Left forelimb (tissue), 1 donor: ENCODE measurements at places on chromosomes 4 and X.

- no peak for DNase-seq
Measured at GRCh38 chr4:2817701-2818350, 24.9 kb downstream of the SH3BP2 start.

- no peak for DNase-seq
Measured at GRCh38 chr4:76108467-76109181, 34.1 kb downstream of the ART3 start.

DNA sequence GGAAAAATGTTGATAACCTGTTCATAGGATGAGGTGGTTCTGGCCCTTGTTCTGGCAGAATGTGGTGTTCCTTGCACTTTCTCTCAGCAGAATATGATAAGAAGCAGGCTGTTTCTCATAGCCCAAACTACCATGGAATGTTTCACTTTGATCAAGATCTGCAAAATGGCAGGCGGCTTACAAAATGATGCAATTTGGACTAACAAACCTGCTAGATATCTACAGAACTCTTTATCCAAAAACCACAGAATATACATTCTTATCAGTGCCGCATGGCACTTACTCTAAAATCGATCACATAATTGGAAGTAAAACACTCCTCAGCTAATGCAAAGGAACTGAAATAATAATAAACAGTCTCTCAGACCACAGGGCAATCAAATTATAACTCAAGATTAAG is 55.9 kb upstream of the ABCB7 start:
- DNase-seq, result no peak

GRCh38 chr4:102734591-102735385 is 26.0 kb downstream of the MANBA start:
- no peak for DNase-seq

DNA sequence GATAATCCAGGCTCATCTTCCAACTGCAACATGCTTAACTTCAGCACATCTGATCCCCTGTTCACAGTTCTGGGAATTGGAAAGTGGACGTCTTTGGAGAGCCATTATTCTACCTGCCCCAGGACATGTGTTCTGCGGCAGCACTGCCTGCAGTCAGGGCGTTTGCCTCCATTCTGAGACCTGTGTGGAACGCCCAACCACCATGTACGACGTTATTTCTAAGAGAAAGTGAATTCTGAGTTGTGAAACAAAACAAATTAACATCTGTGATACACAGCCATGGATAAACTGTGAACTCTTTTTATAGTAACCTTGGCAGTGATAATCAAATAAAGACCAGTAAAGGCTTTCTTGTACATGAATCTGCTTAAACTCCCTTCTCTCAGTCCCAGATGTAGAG is 195.8 kb downstream of the AASDH start:
- DNase-seq, result no peak

- no peak for DNase-seq
Measured at GRCh38 chrX:97842468-97843199, 958.9 kb downstream of the RPA4 start.

DNA sequence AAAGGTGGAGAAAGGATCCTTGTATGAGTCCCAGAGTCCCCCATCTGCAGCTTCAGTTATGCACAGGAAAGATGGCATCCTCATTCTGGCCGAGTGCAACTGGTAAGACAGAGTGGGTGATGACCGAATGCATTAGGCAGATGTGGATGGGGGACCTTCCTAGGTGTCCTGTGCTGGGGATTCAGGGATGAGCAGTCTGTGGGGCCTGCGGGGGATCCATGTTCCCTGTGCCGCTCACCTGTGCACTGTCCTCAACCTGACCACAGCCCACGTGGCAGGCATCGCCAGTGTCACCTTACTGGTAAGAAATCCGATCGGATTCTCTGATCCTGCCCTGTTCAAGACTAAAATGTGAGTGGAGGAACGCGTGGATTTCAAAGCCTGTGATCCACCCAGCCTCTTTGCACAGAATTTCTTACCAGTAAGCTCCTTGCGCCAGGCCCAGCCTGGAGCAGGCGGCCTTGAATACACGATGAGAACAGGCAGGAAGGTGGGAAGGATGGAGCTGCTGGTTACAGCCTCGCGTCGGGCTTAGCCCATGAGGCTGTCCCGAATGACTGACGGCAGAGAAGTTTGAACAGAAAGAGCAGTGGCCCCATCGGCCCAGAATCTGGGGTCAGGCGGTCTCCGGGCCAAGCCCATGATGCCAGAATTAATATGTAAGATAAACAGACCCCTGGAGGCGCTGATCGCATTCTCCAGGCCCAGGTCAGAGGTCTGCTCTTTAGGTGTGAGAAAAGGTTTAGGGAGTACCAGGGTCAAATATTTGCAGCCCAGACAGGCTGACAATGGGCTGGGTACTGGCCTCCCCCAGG is 56.5 kb downstream of the CPZ start:
- peak; percentile 48 for DNase-seq

DNA sequence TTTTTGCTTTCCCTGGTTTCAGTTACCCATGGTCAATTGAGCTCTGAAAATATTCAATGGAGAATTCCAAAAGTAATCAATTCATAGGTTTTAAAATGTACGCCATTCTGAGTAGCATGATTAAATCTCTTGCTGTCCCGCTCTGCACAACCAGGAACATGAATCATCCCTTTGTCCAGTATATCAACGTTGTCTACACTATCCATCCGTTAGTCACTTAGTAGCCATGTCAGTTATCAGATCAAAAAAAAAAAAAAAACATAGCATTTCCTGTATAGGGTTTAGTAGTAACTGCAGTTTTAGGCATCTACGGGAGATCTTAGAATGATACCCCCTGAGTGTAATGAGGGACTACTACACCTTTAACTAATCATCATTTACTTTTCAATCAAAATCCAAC is 15.1 kb downstream of the LAMP2 start:
- no peak for DNase-seq

DNA sequence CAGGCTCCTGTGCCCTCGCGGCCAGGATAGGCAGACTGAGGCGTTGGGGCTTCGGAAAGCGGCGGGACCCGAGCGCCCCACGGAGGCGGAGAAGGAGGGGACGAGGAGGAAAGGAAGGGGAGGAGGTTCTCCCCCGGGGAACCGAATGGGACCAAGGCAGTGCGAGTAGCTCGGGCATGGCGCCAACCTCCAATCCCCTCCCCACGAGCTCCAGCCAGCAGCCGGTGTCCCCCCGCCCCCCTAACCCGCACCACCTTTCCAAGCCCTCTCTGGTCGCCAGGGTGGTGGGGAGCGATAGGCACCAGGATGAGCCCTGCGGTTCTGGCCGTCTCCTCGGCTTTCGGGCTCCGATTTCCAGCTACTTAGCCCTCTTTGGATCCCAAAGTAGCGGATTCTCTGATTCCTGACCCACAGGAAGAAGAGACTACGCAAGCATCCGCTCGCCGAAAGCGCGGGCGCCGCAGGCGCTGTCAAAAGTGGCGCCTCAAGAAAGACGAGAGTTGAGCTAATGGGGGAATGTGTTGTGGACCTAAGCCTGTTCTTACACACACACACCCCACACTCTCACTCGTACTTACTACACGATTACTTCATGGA is 15.2 kb upstream of the ZIC3 start:
- DNase-seq, result no peak

DNA sequence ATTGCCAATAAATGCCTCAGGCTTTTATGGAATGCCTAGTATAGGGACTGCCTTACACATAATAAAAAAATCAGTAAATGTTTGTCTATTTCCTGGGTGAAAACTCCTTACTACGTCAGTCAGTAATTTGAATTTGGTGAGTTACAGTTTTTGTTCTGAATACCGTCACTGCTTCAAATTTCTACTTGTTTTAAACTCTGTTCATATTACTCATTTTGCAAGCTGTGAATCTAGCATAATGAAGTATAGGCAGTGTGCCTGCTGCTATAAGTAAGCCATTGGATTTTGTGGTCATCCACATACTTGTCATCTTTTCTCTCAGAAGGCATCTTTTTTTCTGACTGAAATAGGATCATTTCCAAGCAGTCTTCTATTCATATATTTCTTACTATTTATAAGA is 43.1 kb downstream of the SYNPO2 start:
- DNase-seq, result no peak

DNA sequence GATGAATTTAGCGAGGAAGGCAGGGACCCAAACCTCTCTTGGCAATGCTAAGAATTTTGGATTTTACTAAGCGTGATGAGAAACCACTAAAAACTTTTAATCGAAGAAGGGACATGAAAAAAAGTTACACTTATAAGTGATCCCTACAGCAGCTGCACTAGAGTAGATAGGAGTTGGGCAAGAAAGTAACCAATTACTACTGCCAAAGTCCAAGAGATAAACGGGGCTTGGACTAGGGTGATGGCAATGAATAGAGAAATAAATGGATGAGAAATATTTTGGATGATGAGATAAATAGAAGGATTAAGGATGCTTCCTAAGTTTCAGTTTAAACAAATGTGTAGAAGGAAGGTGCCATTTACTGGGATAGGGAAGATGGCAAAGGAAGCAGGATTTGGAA is 6.3 kb upstream of the FNIP2 start:
- no peak for DNase-seq

GRCh38 chrX:105331244-105331643 is 110.8 kb upstream of the TEX13A start:
- no peak for DNase-seq

DNA sequence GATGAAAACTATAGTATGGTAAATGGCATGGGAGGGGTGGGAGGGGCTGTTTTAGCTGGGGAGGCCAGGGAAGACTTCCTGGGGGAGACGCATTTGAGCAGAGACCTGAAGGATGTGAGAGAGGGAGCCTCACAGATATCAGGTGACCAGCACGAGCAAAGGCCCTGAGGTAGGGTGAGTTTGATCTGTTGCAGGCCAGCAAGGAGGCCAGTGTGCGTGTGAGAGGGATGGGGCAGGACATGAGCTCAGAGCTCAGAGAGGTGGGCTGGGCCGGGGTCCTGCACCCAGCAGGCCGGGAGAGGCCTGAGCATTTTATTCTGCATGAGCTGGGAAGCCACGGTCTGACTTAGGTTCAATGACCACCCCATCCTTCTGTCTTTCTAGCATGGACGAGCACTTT is 80.0 kb downstream of the PPP2R2C start:
- DNase-seq, result no peak

GRCh38 chr4:152870606-152871005 is 65.5 kb upstream of the FHDC1 start:
- DNase-seq, result no peak
